ENCODE measurements at places on chromosomes 2 and 18.

DNA sequence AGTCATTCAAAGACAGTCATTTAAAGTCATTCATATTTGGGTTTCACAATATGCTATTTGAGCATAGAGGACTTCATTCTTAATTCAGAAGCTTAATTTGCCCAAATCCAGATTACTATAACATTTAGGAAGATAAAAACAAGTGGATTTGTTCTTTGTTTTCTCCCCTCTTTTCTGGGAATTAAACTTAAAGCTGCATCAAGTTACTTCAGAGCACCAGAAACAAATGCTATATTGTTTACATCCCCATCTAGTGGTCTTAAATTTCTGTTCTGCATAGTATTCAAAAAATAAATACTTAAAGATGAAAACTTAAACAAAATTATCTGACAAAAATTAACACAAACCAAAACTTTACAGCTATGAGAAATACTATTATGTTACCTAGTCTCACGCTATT, 34.7 kb upstream of the MARCHF7 start:
- DNase-seq: no peak

DNA sequence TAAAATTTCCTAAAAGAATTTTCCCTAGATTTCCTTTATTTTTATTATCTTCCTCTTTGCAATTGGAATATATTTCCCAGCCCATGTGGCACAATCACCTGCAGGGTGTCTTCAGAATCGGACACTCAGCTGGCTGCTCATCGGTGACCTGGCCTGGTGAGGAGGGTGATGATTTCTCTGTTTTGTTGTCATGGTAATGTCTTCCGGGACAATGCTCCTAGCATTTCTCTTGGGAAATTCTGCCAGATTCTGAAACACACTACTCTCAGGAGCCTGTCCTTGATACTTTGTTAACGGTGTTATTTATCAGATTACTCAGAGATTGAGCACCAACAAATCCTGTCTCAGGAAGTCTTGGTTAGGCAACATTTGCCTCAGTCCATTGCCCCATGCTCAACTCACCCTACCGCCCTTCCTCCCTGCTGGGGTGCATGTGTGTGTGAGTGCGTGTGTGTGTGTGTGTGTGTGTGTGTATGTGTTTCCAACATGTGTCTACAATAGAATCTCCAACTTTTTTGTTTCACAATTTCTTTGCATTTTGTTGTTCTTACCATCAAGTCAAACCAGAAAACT, 70.3 kb downstream of the MYT1L start:
- no peak for DNase-seq

DNA sequence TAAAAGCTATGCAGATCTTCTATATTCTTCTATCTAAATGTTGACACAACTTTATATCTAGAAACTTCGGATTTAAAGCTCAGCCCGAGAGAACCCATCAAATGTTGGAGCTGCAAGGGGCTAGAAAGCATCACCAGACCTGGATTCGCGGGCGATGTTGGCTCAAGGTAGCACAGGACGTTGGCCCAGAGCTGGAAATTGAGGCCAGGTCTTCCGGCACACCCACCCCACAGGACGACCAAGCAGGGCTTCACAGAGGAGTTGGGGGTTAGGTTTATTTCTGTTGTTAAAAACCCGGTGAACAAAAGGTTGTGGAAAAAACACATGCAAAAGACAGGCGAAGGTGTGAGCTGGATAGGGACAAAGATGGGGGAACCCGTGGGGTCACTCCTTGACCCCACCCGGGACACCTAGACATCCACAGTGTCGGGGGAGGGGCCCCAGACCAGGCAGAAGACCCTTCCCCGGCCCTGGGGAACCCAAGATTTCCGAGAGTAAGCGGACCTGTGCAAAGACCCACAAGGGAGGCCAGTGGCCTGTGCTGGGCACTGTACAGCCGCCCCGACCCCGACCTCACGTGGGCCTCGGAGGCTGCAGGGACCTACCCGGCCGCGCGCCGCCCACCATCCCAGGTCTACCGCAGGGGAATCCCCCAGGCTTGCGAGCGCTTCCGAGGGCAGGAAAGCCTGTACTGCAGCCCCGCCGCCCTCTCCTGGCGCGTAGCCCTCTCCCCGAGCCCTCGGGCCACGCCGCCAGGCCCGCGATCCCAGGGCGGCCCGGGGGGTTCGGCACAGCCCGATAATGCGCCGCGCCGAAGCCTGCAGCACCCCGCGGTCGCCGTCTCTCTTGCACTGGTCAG, 1.8 kb upstream of the AGBL5 start:
- peak; percentile 36 for DNase-seq

DNA sequence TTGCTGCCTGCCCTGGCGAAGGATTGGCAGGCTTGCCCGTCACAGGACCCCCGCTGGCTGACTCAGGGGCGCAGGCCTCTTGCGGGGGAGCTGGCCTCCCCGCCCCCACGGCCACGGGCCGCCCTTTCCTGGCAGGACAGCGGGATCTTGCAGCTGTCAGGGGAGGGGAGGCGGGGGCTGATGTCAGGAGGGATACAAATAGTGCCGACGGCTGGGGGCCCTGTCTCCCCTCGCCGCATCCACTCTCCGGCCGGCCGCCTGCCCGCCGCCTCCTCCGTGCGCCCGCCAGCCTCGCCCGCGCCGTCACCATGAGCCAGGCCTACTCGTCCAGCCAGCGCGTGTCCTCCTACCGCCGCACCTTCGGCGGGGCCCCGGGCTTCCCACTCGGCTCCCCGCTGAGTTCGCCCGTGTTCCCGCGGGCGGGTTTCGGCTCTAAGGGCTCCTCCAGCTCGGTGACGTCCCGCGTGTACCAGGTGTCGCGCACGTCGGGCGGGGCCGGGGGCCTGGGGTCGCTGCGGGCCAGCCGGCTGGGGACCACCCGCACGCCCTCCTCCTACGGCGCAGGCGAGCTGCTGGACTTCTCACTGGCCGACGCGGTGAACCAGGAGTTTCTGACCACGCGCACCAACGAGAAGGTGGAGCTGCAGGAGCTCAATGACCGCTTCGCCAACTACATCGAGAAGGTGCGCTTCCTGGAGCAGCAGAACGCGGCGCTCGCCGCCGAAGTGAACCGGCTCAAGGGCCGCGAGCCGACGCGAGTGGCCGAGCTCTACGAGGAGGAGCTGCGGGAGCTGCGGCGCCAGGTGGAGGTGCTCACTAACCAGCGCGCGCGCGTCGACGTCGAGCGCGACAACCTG, at the start of gene DES:
TSS of gene DES (plus strand) at position 223 of the 857 bp plus-strand sequence. CDS start at position 309, 86 bp downstream.
- peak; percentile 88 for DNase-seq

GRCh38 chr2:30655660-30656059, 151.6 kb downstream of the CAPN13 start:
- no peak for DNase-seq

GRCh38 chr2:55078956-55079355, 28.7 kb upstream of the RTN4 start:
- DNase-seq: no peak

- no peak for DNase-seq
These were observed 569.0 kb upstream of the SYT4 start for GRCh38 chr18:43846299-43846698.

- DNase-seq: no peak
These were observed 77.4 kb downstream of the MERTK start for GRCh38 chr2:111975819-111976218.

GRCh38 chr2:65363879-65364666, 68.3 kb downstream of the SPRED2 start:
- no peak for DNase-seq

GRCh38 chr2:179861027-179861415, 391 bp downstream of the ZNF385B start:
- DNase-seq: peak; percentile 71

GRCh38 chr2:213065583-213066442, 85.6 kb downstream of the IKZF2 start:
- DNase-seq: peak; percentile 76

DNA sequence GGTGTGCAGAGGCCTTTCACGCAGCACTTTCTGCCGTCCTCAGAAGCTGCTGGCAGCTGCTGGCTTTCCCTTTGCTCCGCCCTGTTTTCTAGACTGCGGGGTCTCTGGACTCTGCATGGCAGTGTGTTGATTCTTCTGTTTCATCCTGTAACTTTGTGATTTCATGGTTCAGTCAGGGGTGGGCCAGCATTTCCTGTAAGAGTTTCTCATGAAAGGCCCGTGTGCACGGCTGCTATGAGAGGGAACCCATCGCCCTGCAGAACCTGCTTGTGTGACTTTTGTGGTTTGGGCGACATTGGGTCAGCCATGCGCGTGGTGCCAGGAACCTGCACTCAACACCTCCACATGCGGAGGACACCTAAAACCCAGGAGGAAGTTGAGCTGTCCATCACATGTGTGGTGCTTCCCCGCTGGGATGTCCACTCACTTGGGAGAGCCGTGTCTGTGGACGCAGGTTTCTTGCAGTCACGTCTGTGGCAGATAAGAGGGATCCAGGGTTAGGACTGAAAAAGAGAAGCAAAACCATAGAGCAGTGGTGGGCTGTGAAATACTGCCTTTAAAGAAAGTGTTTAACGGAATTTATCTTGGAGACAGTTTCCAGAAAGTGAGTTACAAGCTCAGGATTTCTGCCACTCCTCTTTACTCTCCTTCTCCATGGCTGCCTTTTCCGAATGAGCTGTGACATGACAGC, 167.3 kb upstream of the ALKAL2 start:
- DNase-seq: no peak

DNA sequence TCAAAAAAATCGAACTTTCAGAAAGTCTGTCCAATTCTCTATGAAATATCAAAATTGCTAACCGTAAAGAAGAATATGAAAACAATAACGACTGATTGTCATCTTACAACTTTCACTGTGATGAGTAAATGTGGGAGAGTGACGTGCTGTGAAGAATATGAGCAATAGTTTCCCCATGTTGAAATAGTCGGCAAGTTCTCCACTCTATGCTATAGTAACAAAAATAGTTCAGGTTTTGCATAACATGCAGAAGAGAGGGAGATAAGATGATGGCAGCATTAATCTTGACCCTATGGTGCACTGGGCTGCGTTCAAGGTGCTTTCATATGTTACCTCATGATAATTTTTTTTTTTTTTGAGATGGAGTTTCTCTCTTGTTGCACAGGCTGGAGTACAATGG, 196.8 kb upstream of the CYRIA start:
- DNase-seq: no peak

- DNase-seq: no peak
These were observed 34.3 kb downstream of the FMNL2 start for GRCh38 chr2:152369176-152369860.

GRCh38 chr2:45809205-45809604, 157.7 kb downstream of the PRKCE start:
- no peak for DNase-seq

GRCh38 chr2:3265981-3266924, 111.4 kb downstream of the EIPR1 start:
- no peak for DNase-seq

- DNase-seq: peak; percentile 99
These were observed 54.5 kb downstream of the SCN2A start for GRCh38 chr2:165293440-165294420.

DNA sequence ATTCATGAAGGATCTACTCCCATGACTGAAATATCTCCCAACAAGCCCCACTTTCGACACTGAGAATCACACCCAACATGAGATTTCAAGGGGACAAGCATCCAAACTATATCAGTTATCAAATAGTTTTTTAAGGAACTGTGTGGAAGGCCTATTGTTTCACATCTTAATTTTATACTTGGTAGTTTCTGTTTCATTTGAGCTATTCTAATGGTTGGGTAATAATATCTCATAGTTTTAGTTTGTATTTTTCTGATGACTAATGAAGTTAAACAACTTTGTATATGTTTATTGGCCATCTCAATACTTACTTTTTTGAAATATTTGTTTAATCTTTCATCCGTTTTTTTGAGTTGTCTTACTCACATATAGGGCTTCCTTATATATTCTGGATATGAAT, 135.0 kb downstream of the SCG2 start:
- no peak for DNase-seq

DNA sequence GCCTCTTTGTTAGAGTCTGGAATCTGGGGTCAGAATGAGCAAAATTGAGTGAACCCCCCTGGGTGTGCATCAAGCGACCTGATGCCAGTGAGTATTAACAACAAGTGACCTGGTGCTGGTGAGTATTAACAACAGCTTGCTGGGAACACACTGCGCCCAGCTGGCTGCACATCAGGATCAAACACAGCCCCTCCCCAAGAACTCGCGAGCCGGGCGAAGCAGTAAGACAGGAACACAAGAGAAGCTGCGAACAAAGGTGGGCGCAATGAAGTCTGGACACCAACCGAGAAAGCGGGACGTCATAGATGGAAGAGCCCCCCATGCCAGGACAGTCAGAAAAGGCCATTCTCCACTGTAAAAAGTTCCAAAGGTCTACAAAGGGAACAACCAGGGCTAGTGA, 34.3 kb downstream of the CRACDL start:
- no peak for DNase-seq

DNA sequence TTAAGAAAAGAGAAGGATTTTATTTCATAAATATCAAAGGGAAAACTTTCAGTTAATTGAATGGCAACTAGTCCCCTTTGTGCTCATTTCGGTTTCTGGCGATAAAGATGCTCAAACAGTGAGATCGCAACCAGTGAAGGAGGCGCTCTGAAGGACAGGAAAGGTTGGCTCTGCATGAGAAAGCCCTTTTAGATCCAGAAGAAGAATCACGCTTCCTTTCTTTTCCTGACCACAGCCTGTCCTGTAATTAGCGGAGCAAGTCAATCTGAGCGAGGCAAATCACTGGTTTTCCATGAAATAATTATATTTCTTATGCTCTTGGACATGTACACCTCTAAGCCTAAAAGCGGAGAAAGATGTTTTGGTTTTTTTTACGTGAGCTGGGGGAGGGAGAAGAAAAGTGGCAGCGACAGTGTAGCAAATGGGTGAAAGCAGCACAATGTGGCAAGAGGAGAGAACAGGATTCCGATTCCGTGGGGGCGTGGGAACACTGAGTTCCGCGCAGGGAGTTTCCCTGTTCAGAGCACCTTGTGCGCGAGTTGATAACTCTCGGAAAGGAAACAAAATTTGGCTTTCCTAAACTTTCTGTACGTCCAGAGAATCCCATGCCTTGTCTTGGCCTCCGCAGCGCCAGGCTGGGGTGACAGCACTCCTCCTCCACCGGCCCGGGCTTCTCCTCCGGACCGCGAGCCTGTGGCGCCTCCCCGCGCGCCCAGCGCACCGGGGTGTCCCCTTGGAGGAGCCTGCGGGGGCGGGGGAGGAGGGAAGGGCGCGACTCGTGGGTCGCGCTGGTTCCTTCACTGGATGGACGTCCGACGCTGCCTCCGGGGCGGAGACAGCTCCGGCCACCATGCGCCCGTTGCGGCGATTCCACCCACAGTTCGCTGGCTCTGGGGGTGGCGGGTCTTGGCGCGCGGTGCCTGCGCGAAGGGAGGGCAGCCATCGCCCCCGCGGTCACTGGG, 620 bp upstream of the SLC9A2 start:
- peak; percentile 81 for DNase-seq

- no peak for DNase-seq
These were observed 15.3 kb upstream of the TXNDC2 start for GRCh38 chr18:9870431-9871008.

- DNase-seq: no peak
These were observed 27.6 kb downstream of the MBP start for GRCh38 chr18:77105028-77105427.

GRCh38 chr2:164485541-164485940, 135.7 kb downstream of the GRB14 start:
- DNase-seq: no peak

Data from DMS53 (cell line).